ENCODE measurements at places on chromosomes 4 and X.
A peak's percentile ranks its signal among the peaks of the same experiment; 100 is the strongest.

GRCh38 chrX:21469071-21469470 is 94.9 kb downstream of the CNKSR2 start:
- DNase-seq = no peak

- DNase-seq = peak; percentile 86
Measured at GRCh38 chrX:31132821-31133241, 61.0 kb upstream of the FTHL17 start.

DNA sequence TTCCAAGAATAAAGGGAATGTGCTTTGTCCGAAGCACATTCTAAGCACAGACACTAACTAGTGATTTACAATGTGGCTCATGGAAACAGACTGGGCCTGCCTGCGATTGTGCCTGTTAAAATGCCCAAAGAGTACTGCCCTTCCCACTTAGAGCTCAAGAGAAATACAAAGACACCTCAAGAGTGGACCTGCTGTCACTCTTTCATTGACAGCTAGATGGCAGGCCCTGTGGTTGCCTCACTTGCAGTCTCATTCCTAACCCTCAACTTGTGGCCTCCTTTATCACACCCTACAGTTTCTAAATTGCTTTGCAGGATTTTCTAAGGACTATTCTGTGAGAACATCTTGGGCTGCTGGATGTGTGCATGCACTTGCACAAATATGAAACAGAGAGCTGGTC is 331.0 kb upstream of the EMCN start:
- DNase-seq = peak; percentile 12

DNA sequence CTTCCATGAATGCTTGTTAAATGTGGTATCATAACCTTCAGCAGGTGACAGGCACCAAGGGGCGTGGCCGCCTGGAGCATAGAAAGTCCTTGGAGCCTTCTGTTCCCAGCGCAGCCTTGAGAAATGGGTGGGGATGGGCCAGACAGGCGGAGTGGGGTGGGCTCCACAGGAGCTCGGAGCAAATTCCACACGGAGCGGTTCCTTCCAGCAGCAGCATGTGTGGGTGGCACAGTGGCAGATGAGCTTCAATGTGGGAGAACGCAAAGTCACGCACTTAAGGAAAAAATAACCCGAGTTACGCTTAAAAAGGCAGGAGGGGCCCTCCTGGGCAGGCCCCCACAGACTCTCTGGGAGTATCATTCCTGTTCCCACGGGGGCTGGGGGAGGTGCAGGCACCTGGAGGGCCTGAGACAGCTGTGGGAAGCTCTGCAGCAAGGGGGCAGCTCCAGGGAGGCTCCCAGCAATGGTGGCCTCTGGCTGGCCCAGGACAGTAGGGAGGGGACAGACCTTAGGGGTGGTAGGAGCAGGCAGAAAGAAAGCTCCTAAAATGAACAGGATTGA is 15.3 kb downstream of the TMEM271 start:
- DNase-seq = no peak

All from NCI-H2081 (cell line).